AG09309 (cell line): ENCODE measurements at places on chromosomes 12 and 14.

DNA sequence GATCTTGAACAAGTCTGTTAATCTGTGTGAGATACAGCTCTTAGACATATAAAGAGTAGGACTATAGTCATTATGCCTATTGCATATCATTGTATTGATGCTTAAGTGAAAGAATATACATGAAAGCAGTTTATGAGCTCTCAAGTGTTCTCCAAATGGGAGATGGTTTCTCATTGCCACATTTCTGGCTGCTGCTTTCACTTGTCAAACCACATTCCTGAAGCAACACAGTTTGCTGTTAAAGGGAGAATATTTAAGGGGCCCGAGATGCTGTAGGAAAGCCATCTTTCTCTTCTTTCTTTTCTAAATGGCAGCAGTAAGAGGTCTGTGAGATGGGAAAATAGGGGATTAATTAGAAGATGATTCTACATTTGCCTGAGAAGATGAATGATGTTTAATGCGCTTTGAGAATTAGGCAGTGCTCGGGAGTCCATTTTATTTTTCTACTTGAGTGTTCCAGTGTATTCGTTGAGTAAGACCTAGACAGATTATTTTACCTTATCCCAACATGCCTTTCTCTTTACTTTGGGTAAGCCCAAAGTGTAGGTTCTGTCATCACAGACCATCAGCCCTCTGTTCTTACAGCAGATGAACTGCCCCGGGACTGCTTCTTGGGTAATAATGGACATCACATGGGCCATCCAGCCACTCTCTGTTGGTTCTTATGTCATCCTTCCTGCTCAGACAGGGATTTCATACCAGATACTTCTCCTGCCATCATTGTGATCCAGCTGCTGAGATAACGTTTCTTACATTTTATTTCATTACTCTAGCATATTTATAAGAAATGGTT lies 35.6 kb downstream of the ANO4 start:
- no peak for DNase-seq

DNA sequence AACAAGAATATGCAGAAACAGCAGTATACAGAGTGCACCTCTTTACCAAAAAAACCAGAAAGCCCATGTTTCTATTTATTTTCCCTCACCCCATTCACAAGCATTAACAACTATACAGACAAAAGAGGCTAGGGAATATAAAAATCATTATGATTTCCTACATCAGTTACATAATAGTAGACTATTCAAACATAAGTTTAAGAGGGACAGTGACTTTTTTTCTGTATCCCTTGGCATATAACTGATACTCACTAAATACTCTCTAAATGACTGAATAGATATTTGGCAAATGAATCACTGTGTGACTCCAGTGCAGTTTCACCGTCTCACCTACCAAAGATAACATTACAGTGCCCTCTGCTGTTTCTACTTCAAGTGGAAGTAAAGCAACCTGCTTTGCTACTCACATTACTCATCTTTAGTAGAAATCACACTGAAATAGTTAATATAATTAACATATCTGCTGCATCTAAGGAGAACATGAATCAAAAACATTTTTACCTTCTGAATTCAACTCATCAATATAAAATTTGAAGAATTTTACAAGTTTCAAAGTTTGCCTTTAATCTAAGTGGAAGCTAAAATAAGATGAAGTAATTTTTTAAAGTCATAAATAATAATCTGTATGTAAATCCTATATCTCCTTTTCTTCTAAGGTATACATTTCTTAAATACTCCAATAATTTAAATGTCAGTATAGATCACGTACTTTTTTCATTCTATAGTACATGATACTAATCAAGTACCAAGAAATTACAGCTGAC lies 103.8 kb downstream of the OSBPL8 start:
- DNase-seq = peak; percentile 77

DNA sequence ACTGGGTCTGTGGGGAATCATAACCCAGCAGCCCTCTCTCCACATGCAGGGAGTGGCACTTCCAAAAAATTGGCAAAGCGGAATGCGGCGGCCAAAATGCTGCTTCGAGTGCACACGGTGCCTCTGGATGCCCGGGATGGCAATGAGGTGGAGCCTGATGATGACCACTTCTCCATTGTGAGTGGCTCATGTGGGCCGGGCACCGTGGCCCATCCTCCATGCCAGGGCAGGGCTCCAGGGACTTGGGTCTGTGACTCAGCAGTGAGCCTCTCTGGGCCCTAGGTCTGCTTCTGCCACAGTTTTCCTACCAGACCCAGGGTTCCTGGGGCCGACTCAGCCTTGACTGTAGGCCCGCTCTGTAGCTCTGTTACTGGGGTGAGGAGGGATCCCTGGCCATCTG lies 2.2 kb downstream of the NPFF start:
- DNase-seq = no peak

DNA sequence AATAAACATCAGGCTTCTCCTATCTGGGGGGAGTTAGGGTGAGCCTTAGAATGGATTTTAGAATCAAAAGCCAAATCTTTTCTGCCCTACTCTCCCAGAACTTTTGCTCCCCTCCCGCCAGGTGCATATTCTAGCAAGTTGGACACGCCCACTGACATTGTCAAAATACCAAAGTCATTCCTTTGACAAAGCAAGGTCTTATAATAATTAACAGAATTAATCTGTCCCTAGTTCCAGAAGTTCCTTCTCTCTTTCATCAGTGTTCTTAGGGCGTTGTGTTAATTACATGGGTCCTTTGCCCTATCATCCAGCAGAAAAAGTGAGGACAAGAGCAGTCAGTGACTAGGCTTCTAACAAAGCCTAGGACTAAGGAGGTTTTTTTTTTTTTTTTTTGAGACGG lies 2.4 kb downstream of the PRR13 start:
- DNase-seq = no peak

DNA sequence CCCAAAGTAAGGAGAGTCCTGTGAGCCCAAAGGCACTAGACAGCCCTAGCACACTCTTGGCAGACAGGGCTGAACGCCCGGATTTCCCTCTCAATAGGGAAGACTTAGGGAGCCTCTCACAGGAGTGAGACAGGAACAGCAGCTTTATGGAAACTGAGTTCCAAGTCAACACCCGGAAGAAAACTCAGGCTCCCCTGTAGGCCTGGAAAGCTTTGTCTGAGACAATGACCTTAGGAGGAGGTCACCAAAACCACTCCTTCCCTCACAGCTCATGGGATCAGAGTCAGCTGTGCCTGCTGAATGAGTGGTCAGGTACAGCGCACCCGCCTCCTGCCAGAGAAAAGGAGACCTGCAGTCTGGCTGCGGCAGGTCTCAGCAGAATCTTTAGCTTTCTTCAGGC lies 229.5 kb downstream of the CACNA1C start:
- no peak for DNase-seq

DNA sequence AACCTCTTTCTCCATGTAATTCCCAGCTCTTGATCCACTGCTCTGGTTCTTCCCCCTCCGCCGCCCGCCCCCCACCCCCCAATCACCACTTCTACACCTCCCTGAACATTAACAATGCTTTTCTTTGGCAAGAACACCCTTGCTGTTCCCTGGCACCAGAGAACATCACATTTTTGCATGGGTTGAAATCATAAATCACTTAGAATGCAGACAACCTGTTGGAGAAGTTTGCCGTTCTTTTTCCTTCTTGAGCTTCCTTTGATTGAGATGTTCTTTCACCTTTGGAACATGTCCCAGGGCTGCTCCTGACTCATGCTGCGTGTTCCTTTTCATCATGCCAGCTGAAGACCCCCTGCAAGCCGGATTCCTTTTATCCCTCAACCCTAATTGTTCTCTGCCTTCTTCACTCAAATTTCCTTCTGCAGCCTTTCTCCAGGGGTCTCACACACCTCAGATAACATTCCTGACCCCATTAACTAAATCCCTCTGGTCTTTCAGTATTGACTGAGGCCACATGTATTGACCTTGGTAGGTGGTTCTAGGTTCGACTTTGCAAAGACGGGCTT lies 294.1 kb upstream of the TMPO start:
- DNase-seq = no peak

DNA sequence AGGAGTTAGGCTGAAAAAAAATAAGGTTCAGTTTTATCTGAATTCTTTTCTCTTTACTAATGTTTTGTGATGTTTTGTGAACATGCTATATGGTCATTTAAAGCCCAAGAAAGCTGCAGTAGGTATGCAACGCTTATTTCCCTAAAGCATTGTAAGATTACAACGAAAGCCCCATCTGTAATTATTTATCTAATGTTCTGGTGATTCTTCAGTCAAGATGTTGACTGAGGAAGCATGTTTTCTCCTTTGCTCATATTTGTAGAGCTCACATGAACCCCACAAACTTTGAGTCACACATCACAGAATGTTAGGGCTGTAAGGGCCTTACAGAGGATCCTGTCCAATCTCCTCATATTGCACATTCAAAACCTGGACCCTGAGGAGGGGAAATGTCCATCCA lies 3.2 kb upstream of the TUBA1C start:
- peak; percentile 29 for DNase-seq

GRCh38 chr12:74647256-74647655 lies 109.6 kb downstream of the ATXN7L3B start:
- no peak for DNase-seq

- DNase-seq = no peak
Observed at GRCh38 chr12:95244350-95244749, 26.7 kb downstream of the VEZT start.

DNA sequence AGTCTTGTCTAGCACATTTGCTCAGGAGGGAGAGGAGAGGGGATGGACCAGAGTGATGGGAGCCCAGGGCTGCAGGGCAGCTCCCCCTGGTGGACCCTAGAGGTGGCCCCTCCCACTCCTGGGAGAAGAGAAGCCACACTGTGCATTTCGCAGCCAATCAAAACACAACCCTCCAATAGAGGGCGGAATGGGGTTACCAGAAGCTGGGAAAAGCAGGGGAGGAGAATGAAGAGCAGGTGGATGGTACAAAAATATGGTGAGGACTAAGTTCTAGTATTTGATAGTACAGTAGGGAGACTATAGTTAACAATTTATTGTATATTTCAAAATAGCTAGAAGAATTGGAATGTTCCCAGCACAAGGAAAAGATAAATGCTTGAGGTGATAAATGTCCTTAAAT lies 23.6 kb downstream of the VASH1 start:
- DNase-seq = peak; percentile 23

- no peak for DNase-seq
Observed at GRCh38 chr14:64061115-64061514, 208.3 kb downstream of the SYNE2 start.

DNA sequence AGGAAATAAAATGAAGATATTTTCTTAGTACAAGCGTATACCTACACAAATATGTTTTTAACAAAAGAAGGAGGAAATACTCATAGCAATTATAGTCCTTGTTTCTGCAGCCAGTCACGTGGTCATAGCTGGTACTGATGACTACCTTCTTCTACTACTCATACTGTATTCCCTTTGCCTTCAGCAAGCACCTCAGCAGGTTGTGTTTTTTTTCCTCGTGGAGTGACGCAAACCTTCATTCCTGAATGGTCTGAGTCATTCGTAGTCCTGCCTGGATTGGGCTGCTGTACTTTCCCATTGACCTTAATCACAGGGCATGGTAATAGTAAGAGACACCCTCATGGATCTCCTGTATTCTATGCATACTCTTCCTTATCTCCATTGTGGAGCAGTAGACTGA lies 25.7 kb upstream of the SLC16A7 start:
- DNase-seq = no peak

GRCh38 chr14:94775871-94776210 lies 5.9 kb upstream of the GSC start:
- DNase-seq = no peak

- no peak for DNase-seq
Observed at GRCh38 chr12:93698307-93699092, 21.3 kb downstream of the CRADD start.

- no peak for DNase-seq
Observed at GRCh38 chr14:36658123-36659009, 3.3 kb upstream of the PAX9 start.

DNA sequence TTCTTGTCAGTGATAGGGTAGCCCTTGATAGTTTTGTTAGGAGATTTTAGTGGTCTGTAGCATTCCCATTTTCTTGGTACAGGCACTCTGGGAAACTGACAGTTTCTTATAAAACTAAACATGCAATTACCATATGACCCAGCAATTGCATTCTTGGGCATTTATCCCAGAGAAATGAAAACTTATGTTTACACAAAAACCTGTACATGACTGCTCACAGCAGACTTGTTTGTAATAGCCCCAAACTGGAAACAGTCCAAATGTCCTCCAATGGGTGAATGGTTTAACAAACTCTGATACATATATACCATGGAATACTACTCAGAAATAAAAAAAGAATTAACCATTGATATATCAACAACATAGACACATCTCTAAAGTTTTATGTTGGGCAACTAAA lies 75.5 kb downstream of the BORCS5 start:
- peak; percentile 43 for DNase-seq

GRCh38 chr14:59086241-59086882 lies 102.1 kb upstream of the DAAM1 start:
- peak; percentile 21 for DNase-seq

DNA sequence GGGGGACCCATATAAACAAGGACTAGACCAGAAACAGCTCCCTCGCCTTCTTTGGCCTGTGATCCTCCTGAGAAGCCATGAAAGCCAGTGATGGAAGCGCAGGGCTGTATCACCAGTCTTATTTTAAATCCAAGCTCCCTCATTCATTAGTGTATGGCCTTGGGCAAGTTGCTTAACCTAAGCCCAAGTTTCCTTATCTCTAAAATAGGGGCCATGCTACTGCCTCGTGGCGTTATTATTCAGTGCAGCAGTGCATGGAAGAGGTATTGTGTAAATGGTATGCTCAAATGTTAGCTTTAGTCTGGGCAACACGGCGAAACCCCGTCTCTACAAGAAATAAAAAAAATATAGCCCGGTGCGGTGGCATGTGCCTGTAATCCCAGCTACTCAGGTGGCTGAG lies 9.9 kb downstream of the ESPL1 start:
- no peak for DNase-seq

- no peak for DNase-seq
Observed at GRCh38 chr14:64253672-64254071, 40.5 kb downstream of the ESR2 start.

DNA sequence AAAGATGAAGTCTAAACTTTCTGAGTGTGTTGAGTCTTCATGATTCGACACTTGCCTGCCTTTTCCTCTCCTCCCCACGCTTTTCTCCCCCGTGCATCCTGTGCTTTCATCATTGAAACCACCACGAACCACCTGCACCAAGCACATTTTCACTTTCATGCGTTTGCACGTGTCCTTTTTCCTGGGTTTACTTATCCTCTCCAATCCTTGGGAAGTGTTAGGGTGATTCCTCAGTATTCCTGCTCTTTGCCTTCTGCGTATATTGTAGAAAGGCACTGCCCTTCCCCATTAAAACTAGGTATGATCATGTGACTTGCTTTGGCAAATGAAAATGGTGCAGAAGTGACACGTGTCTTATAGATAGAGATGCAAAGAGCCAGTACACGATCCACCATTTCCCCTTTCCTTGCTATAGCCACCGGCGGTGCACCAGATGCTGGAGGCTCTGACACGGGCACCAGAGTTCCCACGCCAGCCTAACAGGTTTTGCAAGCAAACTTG lies 106.6 kb downstream of the BRMS1L start:
- DNase-seq = no peak

- no peak for DNase-seq
Observed at GRCh38 chr12:39401459-39401858, 41.5 kb downstream of the KIF21A start.
